ENCODE measurements at places on chromosomes 1 and 21. TPM values are rescaled to one million over a fixed set of nuclear protein-coding genes. Genes with fewer than 3 reads are reported as not detected.

- H3K4me3 ChIP-seq = no peak overlapping the region
- H3K27me3 ChIP-seq = no peaks in the 10 kb centered on the region
- H3K4me1 ChIP-seq = no peaks in the 10 kb centered on the region
- H3K27ac ChIP-seq = no peak overlapping the region
- H3K36me3 ChIP-seq = no peaks in the 10 kb centered on the region
Observed at GRCh38 chr1:184535191-184535970, 148.6 kb downstream of the C1orf21 start.

DNA sequence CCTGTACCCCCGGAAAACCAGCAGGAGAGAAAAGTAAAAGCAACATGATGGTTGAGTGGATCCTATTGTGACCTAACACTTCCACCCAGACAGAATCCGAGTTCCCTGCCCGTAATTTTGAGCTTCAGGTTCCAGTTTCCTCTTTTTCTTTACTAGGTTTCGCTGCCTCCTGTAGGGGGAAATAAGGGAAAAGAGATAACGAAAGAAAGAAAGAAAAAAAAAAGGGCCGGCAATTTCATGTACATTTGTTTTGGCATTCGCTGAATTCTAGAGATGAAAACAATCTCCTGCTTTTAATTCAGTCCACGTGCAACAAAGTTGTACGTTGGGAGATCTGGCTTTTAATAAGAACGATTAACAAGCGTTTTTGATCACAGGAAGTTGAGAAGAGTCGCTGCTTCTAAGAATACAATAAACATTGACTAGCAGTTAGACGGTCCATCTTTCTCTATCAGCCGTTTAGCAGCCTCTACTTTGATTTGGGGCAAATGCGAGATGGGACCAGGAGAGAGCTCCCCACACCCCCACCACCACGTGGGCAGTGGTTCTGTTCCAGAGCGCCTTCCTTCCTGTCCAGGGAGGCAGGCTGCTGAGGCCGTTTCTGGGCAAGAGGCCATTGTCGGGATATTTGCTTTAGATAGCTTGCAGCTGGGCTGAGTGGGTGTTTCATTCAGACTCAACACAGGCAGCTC is 155.9 kb upstream of the RUNX1 start:
- no peak for DNase-seq
- no peaks in the 10 kb centered on the region for H3K27me3 ChIP-seq
- peak overlapping the region; percentile 47 for H3K4me3 ChIP-seq
- H3K36me3 ChIP-seq = no peaks in the 10 kb centered on the region

- H3K4me3 ChIP-seq = no peak overlapping the region
- no peak for DNase-seq
- H3K4me1 ChIP-seq = no peaks in the 10 kb centered on the region
- no peak overlapping the region for H3K27ac ChIP-seq
- H3K27me3 ChIP-seq = no peaks in the 10 kb centered on the region
- H3K36me3 ChIP-seq = no peaks in the 10 kb centered on the region
Observed at GRCh38 chr1:49817681-49818080, 206.1 kb downstream of the AGBL4 start.

DNA sequence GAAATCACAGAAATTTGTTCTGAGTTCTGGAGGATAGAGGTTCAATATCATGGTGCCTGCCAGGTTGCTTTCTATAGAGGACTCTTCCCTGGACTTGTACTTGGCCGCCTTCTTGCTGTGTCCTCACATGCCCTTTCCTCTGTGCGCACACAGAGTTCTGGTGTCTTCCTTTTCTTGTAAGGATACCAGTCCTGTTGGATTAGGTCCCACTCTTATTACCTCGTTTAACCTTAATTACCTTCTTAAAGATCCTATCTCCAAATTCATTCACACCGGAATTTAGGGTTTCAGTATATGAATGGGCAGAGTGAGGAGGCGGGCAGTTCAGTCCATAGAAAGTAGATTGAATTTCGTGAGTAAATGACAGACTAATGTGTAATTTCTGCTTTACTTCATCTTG is 413.9 kb downstream of the NCAM2 start:
- no peaks in the 10 kb centered on the region for H3K36me3 ChIP-seq
- H3K4me3 ChIP-seq = no peak overlapping the region
- DNase-seq = no peak

DNA sequence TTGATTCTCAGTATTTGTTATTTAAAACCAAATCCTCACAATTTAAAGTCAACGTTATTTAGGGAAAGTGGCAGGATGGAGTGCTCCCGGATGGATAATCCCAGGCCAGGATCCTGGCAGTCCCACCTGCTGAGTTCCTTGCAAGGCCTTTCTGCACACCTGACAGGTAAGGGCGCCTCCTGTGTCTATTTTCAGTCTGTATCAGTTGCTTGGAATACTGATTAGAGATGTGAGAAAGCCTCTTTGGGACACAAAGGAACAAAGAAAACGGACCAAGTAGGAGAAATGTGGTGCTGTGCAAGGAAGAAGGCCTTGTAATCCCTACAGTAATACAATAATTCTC is 12.2 kb downstream of the STYXL2 start:
- H3K36me3 ChIP-seq = no peaks in the 10 kb centered on the region
- no peak for DNase-seq
- peaks cover 42% of the 10 kb centered on the region for H3K4me1 ChIP-seq
- H3K27me3 ChIP-seq = no peaks in the 10 kb centered on the region

- H3K27ac ChIP-seq = no peak overlapping the region
- H3K27me3 ChIP-seq = peaks cover 6% of the 10 kb centered on the region
- H3K36me3 ChIP-seq = peaks cover 2% of the 10 kb centered on the region
- DNase-seq = no peak
- peaks cover 14% of the 10 kb centered on the region for H3K4me1 ChIP-seq
Observed at GRCh38 chr1:161017756-161018630, 3.0 kb downstream of the F11R start.

- no peak overlapping the region for H3K27ac ChIP-seq
- H3K36me3 ChIP-seq = no peaks in the 10 kb centered on the region
- no peak for DNase-seq
Observed at GRCh38 chr1:152412756-152413155, 1.3 kb downstream of the CRNN start.

GRCh38 chr1:53581476-53581875 is 122.3 kb downstream of the DMRTB1 start:
- H3K27me3 ChIP-seq = no peaks in the 10 kb centered on the region
- no peak overlapping the region for H3K27ac ChIP-seq
- no peak overlapping the region for H3K4me3 ChIP-seq

DNA sequence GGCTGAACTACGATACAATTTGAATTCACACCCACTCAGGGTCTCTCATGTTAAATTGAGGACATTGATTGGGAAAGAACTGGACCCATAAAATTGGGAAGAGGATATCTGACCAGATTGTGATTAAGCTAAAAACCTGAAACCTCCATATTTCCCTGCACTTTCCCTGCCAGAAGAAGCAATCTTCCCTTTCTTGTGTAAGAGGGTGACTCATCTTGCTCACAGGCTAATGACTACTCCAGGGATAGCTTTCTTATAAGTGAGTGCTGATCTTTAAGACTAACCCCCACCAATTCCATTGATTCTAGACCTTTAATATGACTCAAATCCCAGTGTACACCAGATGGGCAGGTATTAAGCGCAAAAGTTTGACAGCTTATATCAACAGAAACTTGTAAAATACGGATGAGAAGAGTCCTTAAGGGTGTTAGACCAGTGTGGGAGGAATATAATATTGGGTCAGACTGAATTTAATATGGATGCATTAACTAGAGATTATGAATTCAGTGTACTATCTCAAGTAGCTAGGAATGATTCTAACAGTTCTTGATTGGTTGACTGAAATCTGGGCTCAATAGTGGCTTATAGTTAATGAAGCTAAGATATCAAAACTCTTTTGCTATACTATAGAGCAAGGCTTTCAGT is 12.1 kb upstream of the SGIP1 start:
- H3K27me3 ChIP-seq = no peaks in the 10 kb centered on the region
- H3K4me3 ChIP-seq = no peak overlapping the region
- no peaks in the 10 kb centered on the region for H3K36me3 ChIP-seq
- H3K27ac ChIP-seq = no peak overlapping the region
- DNase-seq = no peak

The GBP7 gene
- 0.05 TPM for total RNA-seq

The TAF5L gene
- 13.4 TPM for total RNA-seq

The FLG2 gene
- 0.05 TPM for total RNA-seq

The ZNF124 gene
- total RNA-seq = 74.8 TPM

The HMGCS2 gene
- total RNA-seq = 1.5 TPM
